ENCODE measurements at places on chromosomes 3 and 15.

GRCh38 chr3:167318306-167318705 is 61.8 kb downstream of the ZBBX start:
- no peak for DNase-seq

DNA sequence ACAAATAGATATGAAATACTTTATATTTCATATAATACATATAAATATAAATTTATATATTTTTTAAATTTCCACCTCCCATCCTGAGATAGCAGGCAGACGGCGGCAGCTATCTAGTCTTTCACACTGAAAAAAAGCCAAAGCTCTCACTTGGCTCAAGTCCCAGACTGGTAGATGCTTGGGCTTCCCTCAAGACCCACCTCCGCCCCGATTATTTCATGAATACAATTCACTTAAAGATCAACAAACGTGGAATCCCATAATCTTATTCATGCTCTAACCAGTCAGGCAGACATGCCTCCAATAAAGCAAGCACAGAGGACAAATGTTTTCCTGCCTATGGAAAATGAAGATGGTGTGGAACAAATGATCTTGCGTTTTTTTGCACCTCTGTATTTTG is 275.9 kb upstream of the NR2F2 start:
- no peak for DNase-seq

GRCh38 chr3:22474706-22475445 is 723.9 kb upstream of the ZNF385D start:
- no peak for DNase-seq

GRCh38 chr3:77081240-77081661 is 41.4 kb downstream of the ROBO2 start:
- no peak for DNase-seq

DNA sequence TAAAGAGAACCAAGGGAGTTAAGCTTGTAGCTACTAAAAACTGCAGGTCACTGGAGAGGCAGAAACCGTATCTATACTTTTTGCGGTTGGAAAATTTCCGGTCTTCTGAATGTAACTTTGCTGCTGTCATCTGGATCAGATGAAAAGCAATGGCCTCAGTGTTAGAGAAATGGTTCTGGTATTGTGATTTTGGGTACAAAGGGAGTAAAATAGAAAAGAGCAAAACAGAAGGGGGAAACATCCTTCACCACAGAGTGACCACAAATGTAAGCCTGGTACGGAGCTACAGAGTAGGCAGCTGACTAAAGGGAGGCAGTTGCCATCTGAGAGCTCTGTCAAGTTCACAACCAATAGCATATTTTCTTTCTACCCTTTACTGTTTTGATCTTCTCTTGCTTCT is 5.6 kb downstream of the CD96 start:
- no peak for DNase-seq

DNA sequence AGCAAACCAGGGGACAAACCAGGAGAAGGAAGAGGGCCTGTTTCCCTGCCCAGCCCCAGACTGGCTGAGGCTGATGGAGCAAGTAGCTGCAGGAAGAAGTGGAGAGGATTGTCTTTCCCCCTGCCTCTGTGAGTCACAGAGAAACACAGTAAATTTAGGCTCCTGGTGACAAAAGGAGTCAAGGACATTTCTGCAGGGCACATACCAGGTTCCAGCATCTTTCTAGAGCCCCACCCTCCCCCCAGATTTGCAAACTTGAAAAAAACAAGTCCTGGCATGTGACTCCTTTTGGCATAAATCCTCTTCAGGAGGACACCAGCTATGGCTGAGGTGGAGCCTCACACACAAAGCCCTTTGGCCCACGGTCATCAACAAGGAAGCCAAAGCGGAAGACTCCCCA is 17.8 kb downstream of the PLD1 start:
- DNase-seq = no peak

- no peak for DNase-seq
Observed at GRCh38 chr3:4507024-4507596, 14.0 kb downstream of the ITPR1 start.

DNA sequence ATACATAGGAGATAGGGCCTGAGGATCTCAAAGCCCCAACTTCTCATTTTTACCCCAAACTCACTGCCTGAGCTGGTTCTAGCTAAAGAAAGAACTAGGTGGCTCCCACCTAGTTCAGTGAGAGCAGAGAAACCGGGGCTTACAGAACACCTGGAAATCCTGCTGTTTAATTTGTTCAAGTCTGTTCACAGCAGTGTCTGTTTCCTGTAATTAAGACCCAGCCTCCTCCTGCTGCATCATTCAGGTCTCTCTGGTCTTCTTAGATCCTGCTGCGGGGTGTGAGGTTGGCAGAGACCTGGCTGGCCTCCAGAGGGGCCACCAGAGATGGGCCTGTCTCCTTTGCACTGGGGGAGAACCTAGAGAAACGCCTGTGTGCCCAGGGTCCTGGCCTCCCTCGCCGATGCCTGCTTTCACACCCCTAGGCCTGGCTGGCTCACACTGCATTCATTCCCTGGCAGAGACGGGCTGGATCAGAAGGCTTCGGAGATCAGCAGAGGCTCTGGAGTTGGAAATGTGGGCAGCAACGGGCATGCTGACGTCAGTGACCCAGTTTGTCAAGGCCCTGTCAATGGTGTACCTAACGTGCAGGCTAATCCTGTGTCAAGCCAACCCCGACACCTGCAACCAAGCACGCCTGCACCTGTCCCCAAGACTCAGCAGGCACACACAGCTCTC is 4.9 kb upstream of the CHRNA3 start:
- peak; percentile 73 for DNase-seq

GRCh38 chr15:68433551-68433950 is 1.6 kb upstream of the ITGA11 start:
- DNase-seq = no peak

DNA sequence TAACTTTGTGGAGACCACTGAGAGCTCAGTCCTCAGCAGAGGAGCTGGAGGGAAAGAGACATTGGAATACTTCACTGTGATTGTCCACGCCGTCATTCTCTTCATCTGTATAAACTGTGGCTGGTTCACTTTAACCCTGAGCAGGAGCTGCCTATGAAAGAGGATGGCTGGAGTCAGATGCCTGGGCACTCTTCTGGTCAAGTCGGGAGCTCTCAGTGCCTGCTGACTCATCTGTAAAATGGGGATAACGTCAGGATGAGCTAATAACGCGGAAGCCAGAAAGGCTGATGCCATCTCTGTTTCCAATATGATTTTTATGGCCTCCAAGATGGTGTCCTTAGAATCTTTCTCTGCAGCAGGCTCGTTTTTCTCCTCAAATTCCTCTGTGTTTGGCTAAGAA is 51.6 kb upstream of the MRPS22 start:
- DNase-seq = no peak

GRCh38 chr3:120416868-120417267 is 33.9 kb downstream of the FSTL1 start:
- DNase-seq = no peak

DNA sequence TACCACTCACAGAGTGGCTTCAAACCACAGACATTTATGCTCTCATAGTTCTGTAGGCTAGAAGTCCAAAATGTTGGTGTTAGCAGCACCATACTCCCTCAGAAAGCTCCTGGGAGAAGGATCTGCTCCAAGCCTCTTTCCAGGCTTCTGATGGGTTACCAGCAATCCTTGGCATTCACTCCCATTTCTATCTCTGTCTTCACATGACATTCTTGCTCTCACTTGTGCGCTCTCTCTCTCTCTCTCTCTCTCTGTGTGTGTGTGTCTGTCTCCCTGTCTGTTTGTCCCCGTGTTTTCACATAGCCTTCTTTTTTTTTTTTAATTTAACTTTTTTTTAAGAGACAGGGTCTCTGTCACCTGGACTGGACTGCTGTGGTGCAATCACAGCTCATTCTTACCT is 26.3 kb downstream of the CDAN1 start:
- no peak for DNase-seq

DNA sequence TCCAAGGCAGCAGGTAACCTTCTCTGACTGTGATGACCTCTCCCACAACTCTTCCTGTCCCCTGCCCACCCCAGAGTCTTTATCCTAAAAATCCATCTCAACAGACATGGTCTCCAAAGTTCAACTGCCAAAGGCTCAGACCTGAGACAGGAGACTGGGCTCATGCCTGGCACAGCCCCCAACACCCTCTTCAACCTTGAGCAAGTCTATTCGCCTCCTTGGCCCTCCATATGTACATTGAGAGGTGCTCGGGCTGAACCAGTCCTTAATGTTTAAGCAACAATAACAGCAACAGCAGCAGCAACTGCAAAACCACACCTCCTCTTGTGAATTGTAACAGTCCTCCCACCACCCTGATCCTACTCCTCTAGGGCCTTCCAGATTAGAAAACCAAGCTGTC is 9.9 kb downstream of the FAM3D start:
- DNase-seq = no peak

DNA sequence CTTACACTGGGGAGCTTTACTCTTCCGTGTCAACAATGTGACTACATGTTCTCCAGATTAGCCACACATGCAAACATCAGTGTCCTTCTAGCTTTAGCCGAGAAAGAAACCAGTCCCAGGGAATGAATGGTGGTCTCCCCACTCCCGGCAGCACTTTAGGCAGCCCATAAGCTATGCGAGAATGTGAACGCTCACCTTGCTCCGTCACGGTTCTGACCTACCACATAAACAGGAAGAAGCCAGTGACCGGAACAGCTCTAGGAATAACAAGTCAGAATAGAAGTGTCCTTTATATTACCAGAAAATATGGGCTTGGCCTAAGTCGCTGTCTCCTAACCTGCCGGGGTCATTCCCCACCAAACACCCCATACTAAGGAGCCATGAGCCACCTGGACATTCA is 98.0 kb upstream of the ABHD17C start:
- peak; percentile 7 for DNase-seq

GRCh38 chr15:31489801-31490646 is 163.4 kb downstream of the KLF13 start:
- DNase-seq = peak; percentile 81

DNA sequence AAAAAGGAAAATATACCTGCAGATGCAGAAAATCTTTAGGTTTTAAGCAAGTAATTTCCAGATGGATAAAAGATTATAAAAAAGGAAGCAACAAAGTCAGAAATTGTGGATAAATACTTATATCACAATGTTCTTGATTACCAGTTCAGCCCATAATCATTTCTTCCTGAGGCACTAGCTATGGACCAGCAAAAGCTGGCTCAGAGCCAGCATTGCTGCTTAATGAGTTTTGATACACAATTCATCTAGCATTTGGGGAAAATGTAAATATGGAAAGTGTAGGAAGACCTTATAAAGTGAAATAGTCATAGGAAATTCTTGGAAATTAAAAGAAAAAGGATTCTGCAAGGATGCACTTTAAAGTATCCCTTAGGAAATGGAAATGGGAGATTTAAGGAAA is 168.3 kb upstream of the GBE1 start:
- DNase-seq = no peak

DNA sequence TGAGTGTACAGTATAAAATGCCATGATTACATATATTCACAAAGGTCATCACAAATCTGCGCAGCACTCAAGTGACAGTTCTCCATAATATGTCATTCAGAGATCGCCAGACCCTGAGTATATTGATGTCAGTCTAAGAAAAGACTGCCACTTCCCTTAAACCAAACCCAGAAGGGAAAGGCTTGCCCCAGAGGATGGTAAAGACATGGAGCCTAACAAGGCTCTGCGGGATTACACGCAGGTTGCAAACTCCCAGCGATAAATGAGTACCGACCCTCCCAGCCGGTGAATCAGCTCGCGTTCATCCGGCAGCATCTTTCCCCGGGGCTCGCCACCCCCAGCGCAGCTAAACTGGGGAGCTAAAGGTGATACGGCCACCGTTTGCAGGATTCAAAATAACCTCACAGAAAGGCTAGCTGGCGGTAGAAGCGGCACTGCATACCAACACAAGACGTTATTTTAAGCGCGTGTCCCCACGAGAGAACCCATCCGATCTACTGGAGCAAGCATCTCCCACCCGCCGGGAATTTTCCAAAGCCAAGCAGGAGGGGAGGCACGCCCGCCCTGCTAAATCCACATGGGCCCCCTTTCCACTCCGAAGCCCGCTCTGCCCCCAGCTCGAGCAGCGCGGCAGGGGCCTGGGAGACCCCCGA is 643 bp downstream of the MYO5A start:
- no peak for DNase-seq

GRCh38 chr3:191649626-191650025 is 188.7 kb downstream of the PYDC2 start:
- DNase-seq = no peak

GRCh38 chr3:127392156-127392490 is 104.3 kb upstream of the PRR20G start:
- DNase-seq = no peak

GRCh38 chr3:10528046-10528445 is 22.7 kb upstream of the ATP2B2 start:
- peak; percentile 72 for DNase-seq

- DNase-seq = no peak
Observed at GRCh38 chr3:102481050-102481449, 46.2 kb downstream of the ZPLD1 start.

DNA sequence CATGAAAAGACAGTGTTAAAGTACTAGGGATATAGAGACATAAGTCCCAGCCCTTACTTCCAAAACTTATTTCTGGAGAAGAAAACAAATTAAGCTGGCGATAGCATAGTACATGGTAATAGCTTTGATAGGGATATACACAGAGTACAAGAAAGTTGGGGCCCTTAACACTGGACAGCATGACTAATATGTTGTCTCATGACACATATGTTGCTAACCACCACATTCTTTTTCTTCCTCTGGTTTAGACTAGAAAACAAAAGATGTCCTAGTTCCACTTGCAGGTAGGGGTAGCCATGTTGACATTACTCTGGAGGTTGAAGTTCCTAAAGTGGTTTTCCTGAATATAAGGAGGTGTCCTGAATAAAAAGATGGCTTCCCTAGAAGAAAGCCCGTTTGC is 75.3 kb downstream of the RFX7 start:
- DNase-seq = no peak

GRCh38 chr15:82051664-82052063 is 5.8 kb upstream of the MEX3B start:
- DNase-seq = no peak

GRCh38 chr3:80733522-80734176 is 965.9 kb upstream of the ROBO1 start:
- DNase-seq = no peak

DNA sequence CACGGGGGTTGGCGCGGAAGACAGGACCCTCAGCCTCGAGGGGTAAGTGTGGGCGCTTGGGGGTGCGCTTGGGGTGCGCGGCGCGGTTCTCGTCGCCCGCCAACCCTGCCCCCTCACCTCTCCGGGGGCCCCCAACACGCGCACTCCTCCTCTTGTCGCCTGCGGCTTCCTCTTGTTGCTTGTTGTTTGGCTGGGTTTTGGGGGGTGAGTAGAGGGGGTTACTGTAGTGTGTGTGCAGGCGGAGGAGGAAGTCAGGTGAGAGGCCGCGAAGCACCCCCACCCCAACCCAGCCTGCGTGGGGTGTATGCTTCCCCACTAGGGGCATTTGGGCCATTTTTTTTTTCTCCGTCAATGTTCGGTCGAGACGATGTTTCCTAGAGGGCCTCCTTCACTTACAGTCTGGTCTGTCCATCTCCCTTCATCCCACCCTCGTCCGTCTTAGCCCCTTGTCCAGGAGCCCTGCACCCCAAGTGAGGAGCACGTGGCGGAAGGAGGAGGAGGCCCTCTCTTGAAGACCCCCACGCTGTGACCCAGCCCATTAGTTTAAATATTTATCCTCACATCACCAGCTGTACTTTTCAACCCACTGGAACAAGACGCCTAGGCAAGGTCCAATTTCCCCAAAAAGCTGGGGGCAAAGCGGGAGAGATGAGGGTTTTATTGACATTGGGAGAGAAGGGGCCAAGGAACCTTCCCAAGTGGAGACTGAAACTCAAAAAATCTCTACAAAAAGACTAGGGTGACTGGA is 20.4 kb upstream of the SATB1 start:
- no peak for DNase-seq
